ENCODE measurements at places on chromosomes 1 and 21.

GRCh38 chr1:116986421-116987255 lies 14.9 kb upstream of the CD101 start:
- peak; percentile 32 for DNase-seq

- DNase-seq: no peak
These were observed 25.8 kb upstream of the GBP5 start for GRCh38 chr1:89298461-89298860.

- no peak for DNase-seq
These were observed 6.1 kb upstream of the PTBP2 start for GRCh38 chr1:96715482-96715881.

- no peak for DNase-seq
These were observed 10.2 kb downstream of the NFYC start for GRCh38 chr1:40701684-40702083.

GRCh38 chr1:220458936-220459335 lies 69.0 kb upstream of the MARK1 start:
- DNase-seq: no peak

GRCh38 chr1:84632673-84633434 lies 57.4 kb downstream of the SSX2IP start:
- DNase-seq: no peak

- DNase-seq: no peak
These were observed 10.5 kb downstream of the ZMYM4 start for GRCh38 chr1:35278886-35279554.

Measured in CD4-positive, alpha-beta T cell treated with Interleukin-4 for 1 hour (primary cell).